Testis (tissue), 5 donors: ENCODE measurements at places on chromosomes 2 and 18.

- DNase-seq = no peak
These were observed 617.0 kb upstream of the CDH2 start for GRCh38 chr18:28793901-28794300.

GRCh38 chr2:33069894-33070651 is 123.3 kb downstream of the LTBP1 start:
- DNase-seq = no peak

DNA sequence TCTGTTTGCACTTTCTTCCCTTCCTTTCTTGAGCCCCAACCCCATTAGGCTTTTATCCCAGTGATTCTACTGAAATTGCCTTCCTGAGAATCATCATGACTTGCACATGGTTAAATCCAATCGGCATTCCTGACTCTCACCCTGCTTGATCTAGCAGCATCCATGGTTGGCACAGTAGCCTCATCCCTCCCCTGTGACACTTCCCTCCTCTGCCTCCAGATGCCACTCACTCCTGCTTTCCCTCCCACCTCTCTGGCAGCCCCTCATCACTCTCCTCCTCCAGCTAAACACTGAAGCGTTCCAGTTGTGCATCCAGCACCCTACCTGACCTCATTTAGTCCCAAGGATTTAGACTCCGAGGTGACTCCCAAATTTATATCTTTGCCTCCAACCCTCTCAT is 114.7 kb downstream of the GALNT14 start:
- no peak for DNase-seq

- DNase-seq = peak; percentile 9
These were observed 95.6 kb downstream of the NDUFA10 start for GRCh38 chr2:239929504-239929903.

- DNase-seq = no peak
These were observed 38.0 kb downstream of the RHBDD1 start for GRCh38 chr2:226873826-226874225.

DNA sequence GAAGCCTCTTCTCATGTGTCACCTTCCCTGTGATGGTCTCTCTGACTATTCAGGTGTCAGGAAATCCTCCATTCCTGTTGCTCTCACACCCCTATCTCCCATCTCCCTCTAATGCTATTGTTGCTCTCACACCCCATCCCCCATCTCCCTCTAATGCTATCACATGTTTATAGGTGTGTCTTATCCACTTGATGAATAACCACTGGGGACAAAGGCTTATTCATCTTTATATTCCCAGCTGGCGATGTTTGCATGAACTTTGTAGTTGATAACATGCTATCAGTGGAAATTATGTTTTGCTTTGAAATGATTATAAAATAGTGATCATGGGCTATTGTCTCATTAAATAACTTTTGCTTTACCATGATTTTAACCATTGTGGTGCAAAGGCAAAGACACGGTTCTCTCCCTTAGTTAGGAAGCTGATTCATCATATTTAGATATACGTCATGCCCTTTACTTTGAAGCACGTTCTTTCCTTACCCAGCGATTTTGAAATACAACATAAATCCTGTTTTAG is 220.5 kb downstream of the PMAIP1 start:
- DNase-seq = no peak

DNA sequence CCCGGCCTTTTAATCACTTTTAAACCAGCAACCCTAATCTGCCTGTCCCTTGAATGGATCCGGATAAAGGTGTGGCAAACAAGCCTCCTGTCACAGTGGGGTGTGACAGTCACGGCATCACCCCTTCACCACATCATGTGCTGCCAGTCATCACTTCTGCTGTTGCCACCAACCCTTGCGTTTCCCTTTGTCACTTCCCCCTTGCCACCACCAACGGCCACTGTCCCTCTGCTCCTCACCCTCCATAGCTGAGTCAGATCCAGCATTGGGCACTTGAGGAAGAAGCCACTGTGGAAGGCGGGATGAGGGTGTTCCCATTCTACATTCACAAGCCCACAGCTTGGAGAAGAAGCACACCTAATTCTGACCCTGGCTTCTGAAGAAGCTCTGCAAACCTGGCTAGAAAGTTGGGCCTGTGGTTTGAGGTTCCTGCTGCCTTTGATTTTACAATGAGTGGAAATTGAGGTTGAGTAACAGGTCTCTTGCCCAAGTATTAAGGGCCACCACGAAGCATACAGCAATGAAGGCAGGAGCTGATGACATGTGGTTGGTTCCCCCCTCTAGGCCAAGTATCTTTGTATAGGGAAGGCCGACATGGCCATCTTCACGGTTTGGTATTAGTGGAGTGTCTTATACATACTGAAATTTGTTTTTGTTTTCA is 22.9 kb upstream of the DARS1 start:
- peak; percentile 38 for DNase-seq

- DNase-seq = peak; percentile 50
These were observed at the start of gene MC4R for GRCh38 chr18:60372596-60372995. Gene MC4R, minus strand, starts transcription at chr18:60372775. Its CDS starts 426 bp downstream, at chr18:60372349.
